Hindlimb muscle (tissue), 1 donor: ENCODE measurements at places on chromosomes 3 and 15.

- DNase-seq = no peak
These were observed 1.6 kb upstream of the CCDC33 start for GRCh38 chr15:74234598-74234875.

DNA sequence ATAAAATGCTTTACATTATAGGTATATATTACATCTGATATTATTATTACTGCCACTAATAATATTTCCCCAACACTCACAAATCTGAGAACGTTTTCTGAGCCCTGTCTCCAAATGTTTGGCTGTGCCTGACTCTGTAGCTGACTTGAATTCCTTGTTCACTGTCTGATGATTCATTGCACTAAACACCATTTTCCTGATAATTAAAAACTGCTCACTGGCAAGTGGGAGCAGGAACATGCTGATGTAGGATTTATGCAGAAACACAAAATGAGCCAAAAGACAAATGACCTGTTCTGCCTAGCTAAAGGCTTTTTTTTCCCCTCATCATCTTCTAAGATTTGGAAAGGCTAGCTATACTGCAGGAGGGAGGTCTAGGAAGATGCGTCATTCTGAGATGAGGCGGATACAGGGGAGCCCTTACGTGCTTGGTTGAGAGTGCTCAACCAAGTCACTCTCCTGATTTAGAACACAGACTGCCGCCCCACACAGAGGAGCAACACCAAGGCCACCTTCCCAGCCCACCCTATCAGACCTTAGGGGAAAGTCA is 380.7 kb downstream of the EPHB1 start:
- no peak for DNase-seq

DNA sequence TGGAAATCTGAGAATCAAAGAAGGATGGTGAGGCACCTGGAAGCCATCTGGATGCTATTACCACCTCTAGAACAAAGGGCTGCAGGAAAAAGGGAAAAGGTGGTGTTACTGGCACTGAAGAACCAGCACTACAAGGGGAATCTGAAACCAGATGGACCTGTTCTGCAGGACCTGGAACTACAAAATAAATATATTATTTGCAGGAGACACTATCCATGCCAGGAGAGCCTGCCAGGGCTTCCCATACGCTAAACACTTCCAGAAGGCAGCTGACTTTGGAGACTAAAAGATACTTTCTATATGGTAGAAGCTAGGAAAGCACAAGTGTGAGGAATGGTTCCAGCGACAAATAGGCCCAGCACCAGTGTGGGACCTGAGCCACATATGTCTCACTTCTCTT is 83.4 kb upstream of the POU1F1 start:
- no peak for DNase-seq

DNA sequence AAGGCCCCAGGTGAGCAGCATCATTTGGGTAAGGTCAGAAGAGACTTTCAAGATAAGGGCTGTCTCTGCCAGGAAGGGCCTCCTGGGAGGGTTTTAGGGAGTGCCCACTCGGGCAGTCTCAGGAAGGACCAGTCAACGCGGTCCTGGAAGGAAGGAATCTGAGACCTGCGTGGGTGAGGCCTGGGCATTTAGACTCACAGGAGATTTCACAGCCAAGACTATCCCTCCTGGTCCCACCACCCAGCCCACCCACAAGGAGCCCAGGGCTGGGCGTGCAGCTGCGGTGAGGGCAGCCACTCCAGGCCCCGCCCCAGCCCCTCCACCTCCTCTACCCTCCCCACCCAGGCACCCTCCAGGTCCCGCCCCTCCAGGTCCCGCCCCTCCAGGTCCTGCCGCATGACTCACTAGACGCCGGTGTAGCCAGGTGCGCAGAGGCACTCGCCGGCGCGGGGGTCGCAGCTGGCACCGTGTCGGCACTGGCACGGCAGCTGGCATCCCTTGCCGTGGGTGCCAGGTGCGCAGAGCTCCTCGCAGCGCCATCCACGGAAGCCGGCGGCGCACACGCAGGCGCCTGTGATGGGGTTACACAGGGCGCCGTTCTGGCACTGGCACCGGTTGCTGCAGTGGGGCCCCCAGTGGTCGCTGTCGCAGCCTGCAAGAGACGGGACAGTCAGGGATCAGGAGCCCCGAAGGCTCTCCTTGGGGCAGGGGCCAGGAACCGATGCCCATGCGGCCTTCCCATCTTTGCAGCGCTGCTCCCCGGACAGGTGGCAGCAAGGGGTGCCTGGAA is 112.7 kb downstream of the RAB11A start:
- no peak for DNase-seq

- no peak for DNase-seq
These were observed 9.1 kb upstream of the ACAD9 start for GRCh38 chr3:128870347-128870746.

GRCh38 chr3:30203301-30203700 is 403.1 kb upstream of the TGFBR2 start:
- no peak for DNase-seq

DNA sequence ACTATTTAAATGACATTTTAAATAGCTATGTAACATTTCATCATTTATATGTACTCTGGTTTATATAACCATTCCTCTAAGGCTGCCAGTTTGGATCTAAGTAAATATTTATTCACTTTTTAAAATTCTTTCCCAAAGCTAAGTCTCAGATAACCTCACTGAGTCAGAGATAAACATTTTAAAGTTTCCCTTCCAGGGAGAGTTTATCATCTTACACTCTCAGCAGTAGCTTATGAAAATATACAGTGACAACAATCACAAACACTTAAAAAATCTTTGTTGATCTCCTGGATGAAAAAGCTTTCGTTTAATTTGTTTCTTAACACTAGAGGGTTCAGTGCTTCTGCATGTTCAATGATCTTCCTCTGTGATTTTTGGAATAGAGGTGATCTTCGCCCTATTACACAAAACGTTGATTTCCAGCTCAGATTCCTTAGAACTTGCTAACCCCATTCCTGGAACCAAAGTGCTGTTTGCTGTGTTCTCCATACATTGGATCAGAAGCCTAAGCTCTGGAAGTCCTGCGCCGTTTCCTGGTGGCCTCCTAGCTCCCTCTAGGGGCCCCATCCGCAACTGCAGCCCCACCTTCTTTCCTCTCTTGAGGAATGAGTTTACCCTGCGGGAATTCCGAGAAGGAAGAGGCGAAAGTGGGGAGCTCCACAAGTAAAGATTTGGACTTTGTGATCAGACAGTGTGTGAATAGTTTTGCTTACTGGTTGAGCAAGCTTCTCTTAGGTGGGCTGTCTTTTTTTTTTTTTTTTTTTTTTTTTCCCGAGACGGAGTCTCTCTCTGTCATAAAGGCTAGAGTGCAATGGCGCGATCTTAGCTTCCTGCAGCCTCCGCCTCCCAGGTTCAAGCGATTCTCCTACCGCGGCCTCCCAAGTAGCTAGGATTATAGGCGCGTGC is 29.3 kb upstream of the SACM1L start:
- DNase-seq = no peak

GRCh38 chr3:157533298-157534070 is 30.3 kb upstream of the VEPH1 start:
- no peak for DNase-seq

- DNase-seq = no peak
These were observed 32.2 kb upstream of the KLHL25 start for GRCh38 chr15:85826756-85827515.
